Esophagus mucosa (tissue), 1 donor: ENCODE measurements at places on chromosomes 6 and 20. TPM values are rescaled to one million over a fixed set of nuclear protein-coding genes. Genes with fewer than 3 reads are reported as not detected.
A peak's percentile ranks its signal among the peaks of the same experiment; 100 is the strongest.

- no peak for ATAC-seq
These were observed 114.2 kb downstream of the C6orf58 start for GRCh38 chr6:127691146-127691545.

GRCh38 chr6:42365021-42365420 lies 86.7 kb downstream of the TRERF1 start:
- ATAC-seq = peak; percentile 75

DNA sequence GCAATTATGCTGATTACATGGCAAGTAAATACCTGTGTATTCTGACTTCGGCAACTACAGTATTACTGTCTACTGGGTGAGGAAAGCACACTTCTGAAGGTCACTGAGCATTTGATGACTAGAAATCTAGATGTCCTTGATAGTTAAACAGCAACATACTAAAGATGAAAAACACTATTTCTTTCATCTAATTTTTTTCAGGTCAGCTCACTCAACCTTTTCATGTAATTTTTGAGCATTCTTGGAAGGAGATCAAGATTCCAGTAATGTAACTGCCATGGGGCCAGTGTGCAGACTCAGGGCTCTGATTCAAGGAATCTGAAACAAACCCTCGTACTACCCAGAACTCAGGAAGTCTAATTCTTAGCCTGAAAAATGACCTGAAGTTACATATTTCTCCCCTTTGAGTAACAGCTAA lies 222.6 kb upstream of the TAB2 start:
- ATAC-seq = no peak

GRCh38 chr6:92329208-92329847 lies 1090.0 kb downstream of the EPHA7 start:
- no peak for ATAC-seq

LY86 gene
- 0.48 TPM for total RNA-seq

ULBP1 gene
- total RNA-seq = 1.2 TPM

NAPB gene
- 4.0 TPM for total RNA-seq

SPAG4 gene
- total RNA-seq = 3.3 TPM

JPH2 gene
- total RNA-seq = 1.0 TPM

LRRC73 gene
- total RNA-seq = 0.20 TPM

LAMA2 gene
- total RNA-seq = 3.1 TPM
